ENCODE measurements at places on chromosomes 6 and 20.

DNA sequence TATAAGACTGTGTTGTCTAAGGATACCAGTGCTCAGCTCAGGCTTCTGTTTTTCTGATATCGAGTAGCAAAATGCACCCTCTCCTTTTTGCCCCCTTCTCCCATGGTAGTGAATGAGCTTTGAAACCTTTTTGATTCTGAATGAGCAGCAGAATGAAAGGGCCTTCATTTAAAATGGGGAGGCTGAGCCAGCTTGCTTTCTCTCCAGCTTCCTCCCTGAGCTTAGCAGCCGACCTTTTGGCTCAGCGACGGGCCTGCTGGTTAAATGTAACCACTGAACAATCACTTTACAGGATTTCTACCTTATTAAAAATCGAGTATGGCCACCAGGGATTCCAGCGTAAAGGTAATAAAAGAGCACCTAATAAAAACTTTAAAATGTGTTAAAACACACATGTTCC, 133.7 kb upstream of the SPACA1 start:
- DNase-seq, result no peak

DNA sequence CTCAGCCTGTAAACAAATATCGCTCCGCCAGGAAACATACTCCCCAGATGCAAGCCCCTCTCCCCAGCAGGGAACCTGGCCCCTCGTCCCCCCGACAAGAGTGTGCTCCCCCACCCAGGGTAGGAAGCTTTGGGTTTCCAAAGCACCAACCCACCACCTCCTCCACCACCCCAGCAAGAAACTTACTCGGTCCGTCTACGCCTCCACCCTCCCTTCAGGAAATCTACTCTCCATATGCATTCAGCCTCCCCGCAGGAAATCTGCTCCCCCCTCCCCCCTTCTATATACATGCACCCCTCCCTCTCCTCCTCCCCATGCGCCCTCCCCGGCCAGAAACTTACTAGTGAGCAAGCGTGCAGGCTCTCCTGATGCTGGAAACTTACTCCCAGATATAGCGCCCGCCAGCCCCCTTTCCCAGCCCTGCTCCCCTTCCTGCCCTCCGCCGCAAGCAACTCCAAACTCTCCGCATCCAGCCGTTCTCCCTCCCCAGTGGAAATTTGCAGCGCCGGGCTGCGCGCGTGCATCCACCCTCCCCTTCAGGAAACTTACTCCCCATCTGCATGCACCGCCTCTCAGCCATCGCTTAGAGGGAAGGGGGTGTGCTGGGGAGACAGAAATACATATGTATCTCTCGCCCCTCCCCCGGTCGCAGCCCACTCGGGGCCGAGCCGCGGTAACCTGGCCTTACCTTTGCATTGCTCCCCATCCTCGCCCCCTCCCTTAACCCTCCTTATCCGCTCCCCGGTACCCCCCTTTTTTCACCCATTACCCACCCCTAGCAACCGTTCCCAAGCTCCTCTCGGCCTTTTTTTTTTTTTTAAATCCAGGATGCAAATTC, at the start of gene TRERF1:
TRERF1 (minus strand) TSS at position 594 of the 838 bp plus-strand sequence. CDS start 182,336 bp downstream, outside the sequence.
- DNase-seq, result peak; percentile 64

GRCh38 chr20:11047559-11047958, 373.8 kb upstream of the JAG1 start:
- DNase-seq, result peak; percentile 83

DNA sequence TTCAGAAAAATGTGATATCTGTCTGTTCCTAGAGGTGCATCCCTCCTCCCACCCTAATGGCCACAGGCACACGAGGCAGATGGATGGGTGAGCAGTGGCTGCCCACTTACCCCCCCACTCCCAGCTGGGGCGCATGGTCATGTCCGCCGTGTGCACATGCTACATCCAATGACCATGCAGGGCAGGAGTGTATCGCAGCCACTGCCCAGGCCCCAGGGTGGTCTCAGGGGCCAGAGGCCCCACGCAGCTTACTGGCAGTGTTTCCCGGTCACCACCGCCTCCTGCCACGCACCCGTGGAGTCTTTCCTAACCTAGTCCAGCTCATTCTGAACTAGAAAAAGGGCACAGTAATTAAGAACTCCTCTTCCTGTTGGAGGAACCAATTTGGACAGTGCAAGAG, 11.7 kb upstream of the HTR1B start:
- DNase-seq, result no peak

GRCh38 chr6:158789115-158789917, 29.9 kb downstream of the EZR start:
- DNase-seq, result no peak

- DNase-seq, result no peak
Measured at GRCh38 chr6:1070085-1070521, 241.8 kb upstream of the FOXQ1 start.

- no peak for DNase-seq
Measured at GRCh38 chr6:72849346-72849745, 227.5 kb downstream of the KCNQ5 start.
